Kidney (tissue), 22 donors: ENCODE measurements at places on chromosomes 4 and X.

DNA sequence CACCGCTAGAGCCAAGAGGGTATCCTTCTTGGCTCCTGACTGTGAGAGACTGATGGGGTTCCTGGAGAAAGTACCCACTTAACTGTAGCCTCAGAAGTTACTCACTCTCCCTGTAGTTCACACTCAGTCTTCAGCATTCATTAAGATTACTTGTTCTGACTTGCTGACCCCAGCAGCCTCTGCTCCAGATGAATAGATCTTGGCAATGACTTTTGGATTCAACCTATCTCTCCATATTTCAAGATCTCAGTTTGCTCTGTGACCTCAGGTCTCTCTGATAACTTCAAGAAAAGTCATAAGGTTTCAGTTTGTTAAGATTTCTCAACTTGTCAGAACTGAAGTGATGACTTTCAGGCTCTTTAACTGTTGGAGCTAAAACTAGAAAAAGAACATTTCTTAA, 825.6 kb downstream of the PCDH7 start:
- no peak for DNase-seq

DNA sequence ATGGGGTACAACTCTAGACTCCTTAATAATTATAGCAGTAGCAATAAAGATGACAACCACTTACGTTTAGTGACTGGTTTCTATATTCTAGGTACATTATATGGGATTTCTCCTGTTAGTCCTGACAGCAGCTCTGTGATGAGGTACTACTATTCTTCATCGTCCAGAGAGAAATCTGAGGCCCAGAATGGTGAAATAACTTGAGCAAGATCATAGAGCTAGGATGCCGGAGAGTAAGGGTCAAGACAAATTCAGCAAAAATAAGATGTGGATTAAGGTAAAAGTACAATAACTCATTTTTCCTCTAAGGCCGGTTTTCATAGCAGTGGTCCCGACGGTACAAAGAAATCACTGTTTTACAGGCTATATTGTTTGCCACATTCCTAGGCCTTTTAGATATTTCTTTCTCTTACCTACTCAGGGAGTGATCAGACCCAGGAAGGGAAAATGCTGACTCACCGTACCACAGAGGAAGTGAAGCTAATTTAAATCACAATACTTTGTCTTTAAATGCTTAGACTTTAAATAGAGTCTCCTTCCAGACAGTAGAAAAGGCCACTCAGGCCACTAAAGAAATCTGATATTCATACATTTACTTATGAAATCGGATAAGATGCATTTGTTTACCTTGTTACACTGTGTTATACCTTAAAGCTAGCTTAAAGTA, 2023.0 kb upstream of the AGA start:
- DNase-seq: no peak

- DNase-seq: no peak
Observed at GRCh38 chrX:41512394-41512793, 65.3 kb downstream of the NYX start.

- no peak for DNase-seq
Observed at GRCh38 chr4:181905708-181906107, 337.5 kb upstream of the TENM3 start.

GRCh38 chrX:150087612-150088011, 149.3 kb upstream of the EOLA2 start:
- no peak for DNase-seq

DNA sequence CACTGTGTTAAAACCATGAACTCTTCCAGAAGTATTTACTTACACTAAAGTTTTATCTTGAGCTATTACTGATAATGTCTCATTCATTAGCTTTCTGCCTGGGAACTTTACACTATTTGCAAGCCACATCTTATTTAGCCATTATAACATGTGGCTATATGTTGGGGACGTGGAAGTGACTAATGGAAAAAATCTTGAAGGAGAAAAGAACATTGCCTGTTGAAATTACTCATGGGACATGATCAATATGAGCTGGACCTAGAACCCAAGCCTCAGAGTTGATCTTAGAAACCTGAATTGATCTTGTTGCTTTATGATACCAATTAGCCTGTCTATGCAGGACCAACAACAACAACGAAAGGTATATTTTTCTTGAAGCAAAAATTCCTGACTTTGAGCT, 22.5 kb upstream of the ARHGAP6 start:
- DNase-seq: no peak

DNA sequence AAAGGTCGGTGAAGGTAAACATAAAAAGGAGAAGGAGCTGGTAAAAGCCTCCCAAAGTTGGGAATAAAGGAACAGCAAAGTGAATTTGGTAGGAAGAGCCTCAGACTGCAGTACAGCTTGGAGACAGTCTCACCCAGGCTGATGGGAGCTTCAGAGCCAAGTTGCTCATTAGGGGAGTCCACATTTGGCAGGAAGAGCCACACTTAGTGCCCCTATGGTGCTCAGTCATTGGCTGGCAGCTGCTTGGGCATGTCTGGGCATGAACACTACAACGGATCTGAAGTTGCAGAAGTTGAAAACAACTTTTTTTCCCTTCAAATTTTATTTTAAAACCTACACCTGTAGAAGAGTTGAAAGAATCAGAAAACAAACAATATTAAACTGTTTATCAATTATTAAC, 2497.3 kb downstream of the ARAP2 start:
- no peak for DNase-seq

- no peak for DNase-seq
Observed at GRCh38 chrX:38754102-38754790, 47.0 kb upstream of the MID1IP1 start.

DNA sequence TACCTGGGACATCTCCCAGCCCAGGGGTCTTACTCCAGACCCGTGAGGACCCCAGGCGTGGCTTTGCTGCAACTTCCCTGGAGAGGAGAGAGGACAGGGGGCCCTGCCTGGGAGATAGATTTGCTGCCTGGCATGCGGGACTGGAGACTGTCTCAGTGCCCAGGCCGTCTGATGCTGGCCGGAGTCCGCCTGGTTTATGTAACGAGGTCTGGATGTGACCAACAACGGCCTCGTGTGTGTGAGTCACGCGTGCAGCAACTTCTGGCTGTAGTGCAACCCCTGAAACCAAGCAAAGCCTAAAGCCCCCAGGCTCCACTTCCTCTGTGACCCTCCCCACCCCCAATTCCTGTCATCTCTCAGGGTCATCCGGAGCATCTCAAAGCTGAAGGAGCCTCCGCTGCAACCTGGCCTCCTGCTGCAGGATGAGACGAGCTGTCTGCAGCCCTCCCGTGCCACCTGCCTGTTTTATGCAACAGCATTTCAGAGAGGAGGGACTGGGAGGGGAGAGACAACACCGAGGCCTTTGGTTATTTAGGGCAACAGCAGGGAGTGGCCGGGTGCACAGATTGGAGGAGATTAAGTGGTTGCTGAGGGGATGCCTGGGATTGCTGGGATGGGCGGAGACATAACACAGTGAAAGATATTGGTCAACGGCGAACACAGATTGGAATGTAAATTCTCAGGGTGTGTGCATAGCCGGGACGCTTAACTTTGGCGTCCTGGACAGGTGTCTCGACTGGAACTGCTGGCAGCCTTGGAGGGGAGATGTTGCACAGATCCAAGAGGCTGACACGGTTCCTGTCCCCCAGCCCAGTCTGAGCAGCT, 16.0 kb downstream of the XG start:
- no peak for DNase-seq

- DNase-seq: no peak
Observed at GRCh38 chr4:112076919-112077608, 68.2 kb upstream of the FAM241A start.

GRCh38 chr4:11426731-11427120, 2.0 kb downstream of the HS3ST1 start:
- peak; percentile 17 for DNase-seq

DNA sequence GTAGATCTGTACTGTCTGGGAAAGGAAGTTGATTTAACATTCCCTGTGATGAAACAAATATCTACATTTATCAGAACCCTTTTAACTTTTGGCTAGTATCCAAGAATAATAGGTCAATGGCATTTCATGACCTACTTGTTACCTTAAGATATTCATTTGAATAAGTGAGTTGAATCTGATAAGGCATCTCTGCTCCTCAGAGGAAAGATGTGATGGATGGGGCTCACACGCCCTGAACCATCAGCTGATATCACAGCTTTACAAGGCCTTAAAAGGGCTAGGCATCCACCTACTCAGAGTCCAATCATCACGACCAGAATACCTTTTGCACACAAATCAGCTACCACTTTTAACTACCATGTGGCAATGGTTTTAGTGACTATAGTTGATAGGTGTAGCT, 90.2 kb upstream of the PDLIM3 start:
- DNase-seq: no peak

GRCh38 chr4:76293772-76294171, 12.8 kb upstream of the STBD1 start:
- DNase-seq: no peak

DNA sequence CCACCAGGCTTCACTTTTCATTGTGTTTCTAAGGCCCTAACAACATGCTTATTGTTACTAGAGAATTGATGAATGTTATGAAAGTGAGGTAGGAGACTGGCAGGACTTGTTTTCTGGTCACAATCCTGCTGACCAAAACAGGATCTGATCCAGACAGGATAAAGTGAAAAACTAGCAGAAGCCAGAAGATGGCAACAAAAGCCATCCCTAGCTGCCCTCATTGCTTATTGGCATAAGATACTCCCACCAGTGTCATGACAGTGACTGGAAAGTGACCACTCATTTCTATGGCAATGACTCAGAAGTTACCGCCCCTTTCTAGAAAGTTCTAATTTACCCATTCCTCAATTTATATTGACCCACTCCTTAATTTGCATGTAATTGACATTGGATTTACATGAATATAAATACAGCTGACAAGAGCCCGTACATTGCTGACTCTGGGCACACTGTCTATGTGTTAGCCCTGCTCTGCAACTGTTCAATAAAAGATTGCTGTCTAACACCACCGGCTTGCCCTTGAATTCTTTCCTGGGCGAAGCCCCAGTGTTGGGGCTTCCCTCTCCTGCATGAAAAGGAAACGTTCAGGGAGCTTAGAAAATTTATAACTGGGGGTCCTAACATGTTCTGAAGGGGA, 30.0 kb upstream of the FGG start:
- no peak for DNase-seq

DNA sequence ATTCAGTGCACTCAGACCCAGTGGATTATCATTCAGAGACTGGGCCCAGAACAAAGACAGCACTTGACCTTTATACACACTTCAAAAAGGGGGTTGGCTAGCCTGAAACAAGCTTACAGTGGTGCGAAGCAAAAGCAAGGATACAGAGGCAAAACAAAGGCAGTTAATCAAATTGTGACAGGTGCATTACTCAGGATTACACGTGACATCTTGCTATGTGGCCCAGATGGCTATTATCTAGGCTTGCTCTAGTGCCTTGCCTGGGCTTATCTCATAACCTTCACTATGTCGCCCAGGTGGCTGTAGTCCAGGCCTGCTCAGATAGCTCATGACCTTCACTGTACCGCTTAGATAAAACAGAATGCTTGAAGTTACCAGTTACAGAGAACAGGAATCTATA, 1092.1 kb upstream of the PRKX start:
- no peak for DNase-seq

GRCh38 chrX:110131031-110131430, 128.1 kb downstream of the TMEM164 start:
- no peak for DNase-seq

DNA sequence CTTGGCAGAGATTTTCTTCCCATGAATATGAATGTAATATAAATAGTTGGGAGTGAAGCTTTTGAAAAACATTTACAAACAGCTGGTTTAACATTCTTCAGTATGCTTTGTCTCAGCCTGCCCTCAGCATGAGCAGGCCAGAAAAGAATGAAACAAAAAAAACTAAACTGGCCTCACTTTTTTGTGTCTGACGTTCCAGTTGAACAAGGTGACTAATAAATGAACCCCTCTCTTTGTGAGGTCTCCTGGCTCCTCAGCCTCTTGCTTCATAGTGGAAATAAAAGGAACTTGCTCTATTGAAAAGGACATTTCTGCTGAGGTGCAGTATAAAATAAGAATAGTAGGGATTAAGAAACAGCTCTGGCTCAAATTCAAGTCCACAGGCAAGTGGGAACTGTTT, 9.4 kb downstream of the CHST7 start:
- peak; percentile 23 for DNase-seq

DNA sequence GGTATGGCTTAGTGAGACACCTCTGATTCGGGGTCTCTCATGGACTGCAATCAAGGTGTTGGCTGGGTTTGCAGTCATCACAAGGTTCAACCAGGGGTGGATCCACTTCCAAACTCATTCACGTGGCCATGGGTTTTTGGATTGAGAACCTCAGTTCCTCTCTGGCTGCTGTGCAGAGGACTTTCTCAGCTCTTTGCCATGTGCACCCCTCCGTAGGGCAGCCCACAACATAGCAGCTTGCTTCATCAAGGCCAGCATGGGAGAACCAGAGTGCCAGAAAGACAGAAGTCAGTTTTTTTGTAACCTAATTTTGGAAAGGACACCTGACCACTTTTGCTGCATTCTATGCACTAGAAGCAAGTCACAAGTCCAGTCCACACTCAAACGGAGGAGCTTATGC, 154.9 kb downstream of the PJA1 start:
- no peak for DNase-seq

DNA sequence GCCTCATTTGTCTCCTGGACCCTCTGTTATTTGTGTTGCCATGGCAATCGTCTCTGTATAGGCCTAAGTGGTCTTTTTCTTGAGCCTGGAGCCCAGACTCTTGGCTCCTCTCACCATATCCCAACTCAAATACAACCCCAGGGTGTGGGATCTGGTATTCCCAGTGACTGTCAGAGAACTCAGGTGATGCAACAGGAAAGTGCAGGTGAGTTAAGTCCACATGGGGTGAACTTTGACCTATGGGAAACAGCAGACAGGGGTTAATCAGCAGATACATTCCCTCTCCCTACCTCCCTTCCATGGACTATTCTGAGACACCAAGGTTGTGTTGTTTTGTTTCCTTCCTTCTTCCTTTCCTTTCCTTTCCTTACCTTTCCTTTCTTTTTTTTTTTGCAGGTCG, 130.9 kb upstream of the RPS6KA3 start:
- no peak for DNase-seq

GRCh38 chr4:97987019-97987648, 156.1 kb downstream of the STPG2 start:
- DNase-seq: no peak

DNA sequence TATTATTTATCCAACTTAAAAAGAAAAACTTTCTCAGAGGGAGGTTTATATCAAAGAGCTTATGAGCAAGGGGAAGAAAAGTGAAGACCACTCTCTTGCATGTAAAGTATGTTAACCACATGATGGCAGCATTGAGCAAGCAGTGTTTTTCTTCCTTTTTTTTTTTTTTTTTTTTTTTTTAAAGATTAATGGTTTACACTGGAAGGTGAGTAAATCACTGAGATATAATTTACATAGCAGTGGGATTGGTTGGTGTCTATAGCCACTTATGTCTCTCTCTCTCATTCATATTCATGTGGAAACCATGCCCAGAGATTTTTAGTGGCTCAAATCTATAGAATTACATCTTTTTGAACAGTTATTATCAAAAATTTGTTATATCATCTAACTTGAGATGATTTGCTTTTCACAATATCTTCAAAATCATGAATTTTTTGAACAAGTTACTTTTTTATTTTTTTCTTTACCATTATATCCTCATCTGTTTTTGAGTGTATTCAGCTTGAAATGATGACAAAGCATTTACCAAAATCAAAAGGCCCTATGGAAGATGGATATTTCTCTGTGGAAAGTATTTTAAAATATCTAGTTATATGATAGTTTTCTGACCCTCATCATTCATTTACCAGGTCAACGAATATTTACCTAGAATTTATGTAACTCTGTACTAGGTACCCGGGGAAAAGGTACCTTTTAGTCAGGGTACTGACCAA, 31.6 kb downstream of the MTHFD2L start:
- DNase-seq: peak; percentile 56
